ENCODE measurements at places on chromosomes 16 and 17. TPM values are rescaled to one million over a fixed set of nuclear protein-coding genes. Genes with fewer than 3 reads are reported as not detected.

Gene HIGD1B
- not detected for total RNA-seq

- DNase-seq, result no peak
Measured at GRCh38 chr17:52294301-52294700, 135.8 kb upstream of the CA10 start.

DNA sequence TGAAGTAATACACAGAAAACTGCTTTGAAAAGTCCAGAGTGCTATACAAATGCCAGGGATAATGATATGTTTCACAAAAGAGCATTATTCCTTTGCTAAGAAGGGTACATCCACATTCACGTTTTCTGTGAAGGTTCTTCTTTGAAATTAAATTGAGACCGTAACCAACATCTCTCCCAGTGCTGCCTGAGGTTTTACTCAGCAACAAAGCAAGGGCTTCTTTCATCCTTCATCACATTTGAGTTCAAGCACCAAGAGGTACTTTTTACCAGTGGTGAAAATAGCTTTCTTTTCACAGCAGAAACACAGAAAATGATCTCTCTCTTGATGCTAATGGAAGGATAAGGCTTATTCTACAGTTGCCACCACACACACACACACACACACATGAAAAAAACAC is 113.3 kb downstream of the TOX3 start:
- no peak for DNase-seq

DNA sequence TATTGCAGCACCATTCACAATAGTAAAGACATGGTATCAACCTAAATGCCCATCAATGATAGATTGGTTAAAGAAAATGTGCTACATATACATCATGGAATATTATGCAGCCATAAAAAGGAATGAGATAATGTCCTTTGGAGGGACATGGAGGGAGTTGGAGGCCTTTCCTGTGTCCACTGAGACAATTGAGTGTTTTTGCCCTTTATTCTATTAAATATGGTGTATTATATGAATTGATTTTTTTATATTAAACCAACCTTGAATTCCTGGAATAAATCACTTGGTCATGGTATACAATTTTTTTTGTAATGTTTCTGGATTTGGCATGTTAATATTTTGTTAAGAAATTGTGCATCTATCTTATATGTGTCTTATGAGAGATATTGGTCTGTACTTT is 9.0 kb upstream of the CCR7 start:
- no peak for DNase-seq

DNA sequence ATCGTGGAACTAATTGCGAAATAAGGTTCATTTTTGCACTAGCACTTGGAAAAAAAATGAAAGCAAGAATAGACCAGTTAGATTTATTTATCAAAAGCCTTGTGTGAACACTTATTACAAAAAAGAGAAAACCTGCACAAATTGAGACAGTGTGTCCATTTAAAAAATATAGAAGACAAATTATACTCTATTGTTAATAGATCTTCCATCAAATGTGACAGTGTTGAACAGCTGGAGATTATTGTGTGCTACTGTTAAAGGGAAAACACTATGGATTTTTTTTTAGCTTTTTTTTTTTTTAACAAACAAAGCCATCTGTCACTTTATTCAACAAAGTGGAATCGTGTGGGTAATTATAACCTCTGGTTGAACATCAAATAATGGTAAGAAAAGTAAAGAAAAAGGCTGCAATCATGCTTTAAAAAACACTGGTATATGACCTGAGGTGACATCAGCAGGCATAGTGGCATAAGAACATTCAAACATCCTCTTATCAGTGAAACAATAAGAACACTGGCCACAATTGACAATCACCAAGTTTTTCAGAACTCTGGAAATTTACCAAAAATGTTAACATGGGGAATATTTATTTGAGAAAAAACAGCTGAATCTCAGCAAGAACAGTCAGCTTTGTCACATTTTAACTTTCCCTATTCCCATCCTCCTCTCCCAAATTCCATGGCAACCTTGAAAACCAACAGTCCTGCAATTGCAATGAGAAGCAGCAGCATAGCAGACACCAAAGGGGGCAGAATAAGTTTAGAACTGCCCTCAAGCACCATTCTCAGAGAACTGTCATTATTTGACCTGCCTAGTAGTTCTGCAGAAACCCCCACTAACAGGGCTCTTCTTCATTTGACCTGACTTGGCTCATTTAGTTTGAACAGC is 442.3 kb upstream of the MON1B start:
- no peak for DNase-seq

Gene BHLHA9
- not detected for total RNA-seq
